ENCODE measurements at places on chromosomes 3 and 15.
A peak's percentile ranks its signal among the peaks of the same experiment; 100 is the strongest.

- DNase-seq, result no peak
Measured at GRCh38 chr3:32992310-32992686, 40.9 kb downstream of the CCR4 start.

- DNase-seq, result no peak
Measured at GRCh38 chr15:96347181-96348111, 16.9 kb downstream of the NR2F2 start.

DNA sequence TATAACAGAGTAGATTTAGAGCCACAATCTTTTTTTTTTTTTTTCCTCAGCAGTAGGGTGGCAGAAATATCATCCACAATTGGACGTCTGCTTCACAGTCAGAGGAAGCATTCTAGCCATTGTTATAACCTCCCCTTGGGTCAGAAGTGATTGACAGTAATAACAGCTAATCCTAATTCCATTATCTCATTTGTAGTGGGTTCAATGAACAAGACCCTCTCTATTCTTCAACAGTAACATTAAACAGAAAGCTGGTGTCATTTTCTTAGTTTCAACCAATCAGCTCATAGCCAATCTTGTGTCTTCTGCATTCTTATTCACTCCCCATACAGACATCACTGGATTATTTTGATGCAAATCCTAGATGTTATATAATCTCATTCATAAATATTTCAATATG lies 44.6 kb downstream of the QTRT2 start:
- no peak for DNase-seq

DNA sequence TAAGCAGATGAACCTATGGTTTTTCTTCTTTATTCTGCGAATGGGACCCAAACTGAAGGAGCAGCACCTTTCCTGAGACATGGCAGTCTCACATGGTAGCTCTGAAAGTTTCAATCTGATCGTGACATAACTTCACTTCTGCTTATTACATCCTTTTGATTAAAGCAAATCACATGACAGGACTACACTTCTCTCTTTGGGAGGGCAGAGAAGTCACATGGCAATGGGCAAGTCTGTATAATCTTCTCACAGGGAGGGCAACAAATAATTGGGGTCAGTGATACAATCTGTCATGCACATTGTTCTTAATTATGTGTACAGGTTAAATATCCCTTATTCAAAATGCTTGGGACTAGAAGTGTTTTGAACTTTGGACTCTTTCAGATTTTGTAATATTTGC lies 21.6 kb downstream of the NCBP2 start:
- no peak for DNase-seq

GRCh38 chr15:91849749-91850161 lies 3.8 kb upstream of the SLCO3A1 start:
- no peak for DNase-seq

- DNase-seq, result no peak
Measured at GRCh38 chr3:39088889-39089288, 18.5 kb downstream of the GORASP1 start.

DNA sequence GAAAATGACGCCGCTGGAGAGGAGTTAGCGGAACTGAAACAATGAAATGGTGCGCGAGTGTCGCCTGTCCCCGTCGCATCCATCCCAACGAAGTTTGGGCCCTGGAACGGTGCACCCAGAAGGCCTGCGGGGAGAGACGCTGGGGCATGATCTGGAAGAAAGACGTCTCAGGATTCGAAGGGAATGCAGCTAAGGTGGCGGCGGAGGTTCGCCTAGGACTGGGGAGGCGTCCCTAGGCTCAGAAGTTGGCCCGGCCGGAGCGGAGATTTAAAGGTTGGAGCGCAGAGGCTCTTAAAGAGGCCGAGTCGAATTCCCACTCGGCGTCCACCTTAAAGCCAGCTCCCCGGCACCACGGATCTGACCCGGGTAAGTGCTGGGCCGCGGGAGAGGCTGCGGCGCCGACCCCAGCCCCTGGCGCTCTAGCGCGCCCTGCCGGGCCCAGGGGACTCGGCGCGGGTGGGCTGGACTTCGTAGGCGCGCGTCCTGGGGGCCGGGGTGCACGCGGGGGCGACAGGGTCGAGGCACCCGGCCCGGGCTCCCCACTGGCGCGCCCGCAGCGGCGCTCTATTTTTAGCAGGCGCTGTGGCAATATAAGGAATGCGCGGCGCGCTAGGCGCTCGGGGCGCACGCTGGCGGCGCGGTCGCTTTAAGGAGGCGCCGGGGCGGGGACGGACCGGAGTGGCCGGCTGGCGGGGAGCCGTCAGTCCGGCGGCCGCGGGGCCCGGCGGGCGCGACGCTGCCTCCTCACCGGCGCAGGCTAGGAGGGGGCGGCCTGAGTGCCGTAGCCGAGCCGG lies at the start of gene MRAS:
Gene MRAS (plus strand): TSS at position 620 of the 794 bp plus-strand sequence. CDS start 24,305 bp downstream, outside the sequence.
- DNase-seq, result peak; percentile 27

Measured in NCI-H774 (cell line).